ENCODE measurements at places on chromosomes 7 and 10.

DNA sequence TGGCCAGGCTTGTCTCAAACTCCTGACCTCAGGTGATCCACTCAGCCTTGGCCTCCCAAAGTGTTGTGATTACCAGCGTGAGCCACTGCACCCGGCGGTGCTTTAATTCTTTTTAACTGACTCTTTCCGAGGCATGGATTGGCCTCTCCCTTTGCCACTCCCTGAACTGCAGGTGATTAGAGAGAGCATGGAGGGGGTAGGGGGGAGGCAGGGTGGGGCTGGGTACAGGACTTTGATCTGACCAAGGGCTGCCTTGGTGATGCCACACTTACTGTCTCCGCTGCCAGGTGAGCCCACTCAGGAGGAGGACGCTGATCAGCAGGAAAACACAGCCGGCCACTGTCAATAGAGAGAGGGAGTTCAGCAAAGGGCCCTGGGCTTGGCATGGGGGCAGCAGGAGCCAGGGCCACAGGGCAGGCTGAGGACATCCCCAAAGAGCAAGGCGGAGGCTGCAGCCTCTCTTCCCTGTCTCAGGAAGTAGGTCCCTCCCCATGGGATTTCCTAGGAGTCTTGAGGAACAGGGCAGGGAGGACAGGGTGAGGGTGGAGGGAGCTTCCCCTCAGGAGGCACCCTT is 40.5 kb upstream of the IL15RA start:
- DNase-seq, result no peak

GRCh38 chr10:47378606-47379444 is 5.3 kb downstream of the ZNF488 start:
- no peak for DNase-seq

GRCh38 chr10:46283580-46284285 is 3.1 kb upstream of the ANTXRL start:
- DNase-seq, result no peak

- DNase-seq, result no peak
Measured at GRCh38 chr10:132820056-132820455, 34.1 kb upstream of the NKX6-2 start.

- DNase-seq, result no peak
Measured at GRCh38 chr7:151238924-151239836, 6.9 kb downstream of the CHPF2 start.

DNA sequence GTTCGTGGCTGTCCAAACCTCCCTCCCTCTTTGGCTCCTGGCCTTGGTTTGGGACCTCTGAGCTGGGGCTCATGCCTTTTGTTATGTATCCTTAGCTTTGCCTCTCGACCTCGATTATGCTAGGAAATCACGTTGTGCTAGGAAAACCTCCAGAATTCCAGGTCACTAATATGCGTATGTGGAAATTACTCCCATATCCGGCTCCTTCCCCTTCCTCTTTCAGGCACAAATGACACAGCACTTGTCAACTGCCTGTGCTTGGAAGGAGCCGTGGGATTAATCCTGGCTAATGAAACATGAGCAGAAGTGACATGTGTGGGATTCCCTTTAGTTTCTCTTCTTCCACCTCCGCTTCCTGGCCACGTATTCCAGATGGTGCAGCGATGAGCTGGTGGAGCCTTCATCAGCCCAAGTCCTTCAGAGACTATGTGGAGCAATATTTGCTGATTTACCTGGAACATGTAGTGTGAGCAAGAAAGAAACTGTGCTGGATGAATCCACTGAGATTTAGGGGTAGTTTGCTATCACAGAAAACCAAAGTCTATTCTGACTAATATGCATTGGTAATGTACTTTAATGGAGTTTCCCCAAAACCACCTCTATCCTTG is 149.2 kb downstream of the REEP3 start:
- DNase-seq, result no peak

GRCh38 chr10:59627366-59628018 is 82.2 kb downstream of the SLC16A9 start:
- no peak for DNase-seq

GRCh38 chr10:127989481-127990012 is 82.6 kb downstream of the PTPRE start:
- no peak for DNase-seq
